ENCODE measurements at places on chromosomes 6 and 20. TPM values are rescaled to one million over a fixed set of nuclear protein-coding genes. Genes with fewer than 3 reads are reported as not detected.

GRCh38 chr6:14863902-14864850 lies 381.7 kb upstream of the JARID2 start:
- no peak for DNase-seq

DNA sequence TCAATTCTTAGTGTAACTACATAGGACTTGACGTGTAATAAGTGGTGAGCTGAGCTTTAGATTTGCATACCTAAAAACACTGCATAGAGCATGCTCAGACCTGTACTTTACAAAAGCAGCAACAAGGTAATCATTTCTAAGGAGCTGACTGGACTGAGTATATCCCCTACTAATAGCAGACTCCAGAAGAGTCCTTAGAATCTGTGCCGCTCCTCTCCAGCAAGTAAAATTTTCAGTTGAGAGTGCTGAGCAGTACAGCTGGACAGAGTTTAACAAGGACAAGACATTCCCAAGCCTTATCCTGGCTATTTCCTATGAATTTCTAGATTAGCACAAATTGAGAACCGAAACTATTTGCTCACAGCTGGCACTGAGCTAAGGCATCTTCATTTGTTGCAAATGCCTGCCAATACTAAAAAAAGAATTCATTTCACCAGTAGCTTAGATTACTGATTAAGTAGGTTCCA lies 26.1 kb upstream of the KLHL31 start:
- no peak for DNase-seq

The DEFB119 gene
- not detected for total RNA-seq

The DEFB124 gene
- not detected for total RNA-seq

All from cardiac septum (tissue), 1 donor.